Stimulated activated CD4-positive, alpha-beta T cell treated with anti-CD3 and anti-CD28 coated beads, TNF-alpha, amount 100 ng/mL, for 48 hours (primary cell): ENCODE measurements at places on chromosomes 2 and 18.

GRCh38 chr2:166074430-166074829, 53.4 kb downstream of the SCN1A start:
- DNase-seq, result no peak

DNA sequence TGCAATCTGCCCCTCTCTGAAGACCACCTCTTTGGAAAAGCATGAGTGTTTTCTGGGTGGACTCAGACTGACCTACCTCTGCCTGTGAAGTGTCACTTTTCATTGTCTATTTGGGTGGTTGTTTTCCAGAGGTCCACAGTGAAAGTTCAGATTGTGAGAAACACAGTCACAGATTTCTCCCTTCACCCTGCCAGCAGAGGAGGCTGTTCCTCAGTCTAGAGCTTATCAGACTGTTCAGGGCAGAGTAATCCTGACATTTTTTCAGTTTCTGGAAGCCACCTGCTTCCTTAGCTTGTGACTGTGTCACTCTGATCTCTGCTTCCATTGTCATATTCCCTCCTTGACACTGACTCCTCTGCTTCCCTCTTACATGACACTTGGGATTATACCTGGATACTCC, 55.4 kb upstream of the RMP24 start:
- no peak for DNase-seq

DNA sequence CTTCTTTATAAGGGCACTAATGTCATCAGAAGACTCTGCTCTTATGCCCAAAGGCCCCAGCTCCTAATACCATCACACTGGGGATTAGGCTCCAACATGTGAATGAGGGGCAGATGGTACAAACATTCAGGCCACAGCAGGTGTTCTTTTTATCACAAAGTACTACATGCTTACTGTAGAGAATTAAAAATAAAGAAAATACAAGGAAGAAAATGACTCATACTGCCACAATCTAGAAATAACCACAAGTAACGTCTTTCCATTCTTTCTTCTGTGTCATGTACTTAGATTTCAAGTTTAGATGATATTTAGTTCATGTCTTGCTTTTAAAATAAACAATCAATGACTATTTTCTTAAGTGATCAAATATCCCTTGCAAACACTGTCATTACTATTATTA, 100.3 kb upstream of the NEDD4L start:
- no peak for DNase-seq

DNA sequence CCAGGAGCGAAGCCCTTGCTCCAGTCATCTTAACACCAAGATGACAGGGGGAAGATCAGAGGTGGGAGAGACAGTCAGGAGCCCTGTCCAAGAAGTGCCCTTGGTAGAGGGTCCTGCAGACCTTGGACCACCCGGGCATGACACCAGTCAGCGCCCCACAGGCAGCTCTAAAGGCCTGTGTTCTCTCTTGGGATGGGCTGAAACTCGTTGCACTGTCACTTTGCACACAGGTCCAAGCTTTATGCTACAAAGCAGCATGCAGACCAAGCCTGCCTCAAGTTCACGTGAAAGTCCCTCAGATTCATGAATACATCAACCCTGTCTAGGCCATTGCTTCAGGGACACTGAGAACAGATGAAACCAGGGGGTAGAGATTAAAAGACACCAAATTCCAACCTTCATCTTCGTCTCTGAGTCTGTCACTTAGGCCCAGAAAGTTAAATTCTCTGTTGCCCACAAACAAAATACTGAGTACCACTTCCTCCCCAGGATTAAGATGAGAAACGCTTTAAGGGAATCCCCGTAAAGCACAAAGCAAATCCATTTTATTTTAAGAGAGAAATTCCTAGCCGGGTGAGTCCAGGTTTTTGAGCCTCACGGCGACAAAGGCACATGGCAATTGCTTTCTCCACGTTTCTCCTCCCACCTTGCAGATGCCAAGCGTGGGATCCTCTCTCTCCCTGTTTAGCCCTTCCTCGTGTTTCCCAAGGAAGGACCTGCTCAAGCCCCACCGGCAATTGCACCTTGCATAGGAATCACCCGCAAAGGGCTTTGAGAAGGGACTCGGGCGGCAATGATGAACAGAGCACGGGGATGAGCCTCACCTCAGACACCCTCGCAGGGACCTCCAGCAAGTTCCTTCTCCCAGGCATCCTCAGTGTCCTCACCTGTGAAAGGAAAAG, 75.0 kb upstream of the ID2 start:
- DNase-seq, result no peak

DNA sequence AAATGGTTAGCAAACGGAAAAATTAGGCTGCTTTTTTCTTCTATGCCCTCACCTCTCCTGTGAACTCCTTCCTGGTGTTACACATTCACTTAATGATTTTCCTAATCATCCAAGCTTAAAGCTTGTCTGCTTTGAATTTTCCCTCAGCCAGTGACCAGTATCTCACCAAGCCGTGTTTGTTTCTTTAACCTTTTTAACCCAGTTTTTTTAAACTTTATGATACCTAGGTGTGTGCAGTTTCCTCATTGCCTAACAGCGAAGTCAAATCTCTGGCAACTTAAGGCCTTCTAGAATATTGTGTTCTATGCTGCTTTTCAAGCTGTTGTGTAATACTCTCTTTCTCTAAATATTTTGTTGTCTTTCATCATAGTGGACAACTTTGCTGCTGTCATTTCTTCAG, 113.0 kb downstream of the PIK3C3 start:
- no peak for DNase-seq

DNA sequence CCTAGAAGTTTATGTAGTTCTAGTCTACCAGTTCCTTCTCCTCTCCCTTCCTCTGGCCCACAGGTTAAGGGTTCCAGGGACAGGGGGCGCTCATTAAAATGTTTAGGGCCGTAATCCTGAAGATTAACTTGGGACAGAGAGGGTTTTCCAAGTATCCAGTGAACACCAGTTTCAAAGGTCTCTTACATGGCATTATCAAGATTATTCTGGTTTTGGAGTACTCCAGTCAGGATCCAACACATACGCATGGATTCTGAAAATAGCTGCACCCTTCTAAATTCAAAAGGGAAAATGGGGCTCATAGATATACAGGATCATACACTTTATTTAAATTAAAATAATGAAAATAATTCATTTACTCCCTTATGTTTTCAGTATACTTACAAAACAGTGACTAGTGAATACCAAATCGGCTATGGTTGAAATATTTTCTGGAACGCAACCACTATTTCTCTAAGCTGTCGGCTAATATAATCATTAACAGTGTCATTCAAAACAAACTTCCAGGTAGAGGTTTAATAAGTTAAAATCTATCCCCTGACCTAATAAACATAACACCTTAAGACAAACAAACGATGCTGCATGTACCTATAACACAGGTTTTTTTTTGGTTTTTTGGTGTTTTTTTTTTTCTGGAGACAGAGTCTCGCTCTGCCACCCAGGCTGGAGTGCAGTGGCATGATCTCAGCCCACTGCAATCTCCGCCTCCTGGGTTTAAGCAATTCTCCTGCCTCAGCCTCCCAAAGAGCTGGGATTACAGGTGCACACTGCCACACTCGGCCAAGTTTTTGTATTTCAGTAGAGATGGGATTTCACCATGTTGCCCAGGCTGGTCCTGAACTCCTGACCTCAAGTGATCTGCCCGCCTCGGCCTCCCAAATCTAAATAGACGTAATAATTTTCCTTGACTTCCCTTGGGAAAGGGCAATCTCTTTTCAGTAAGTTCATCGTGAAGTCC, 44.7 kb downstream of the MGAT4A start:
- no peak for DNase-seq

DNA sequence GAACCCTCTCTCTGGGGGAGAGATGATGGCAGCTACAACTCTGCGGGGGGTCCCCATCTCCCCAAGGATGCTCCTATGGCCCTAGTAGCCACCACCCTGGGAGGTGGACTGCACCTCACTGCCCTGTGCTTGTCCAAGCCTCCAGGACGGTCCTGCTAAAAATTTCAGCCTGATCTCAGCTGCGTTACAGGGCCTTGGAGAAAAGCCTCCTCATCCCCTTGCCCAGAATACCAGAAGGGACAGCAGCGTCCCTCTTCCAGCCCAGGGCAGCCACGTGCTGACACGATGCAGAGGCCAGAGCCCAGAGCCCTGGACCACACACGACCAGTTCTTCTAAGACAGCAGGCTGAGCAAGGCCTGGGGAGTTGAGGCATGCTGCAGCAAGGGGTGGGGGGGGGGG, 81.9 kb downstream of the GFPT1 start:
- no peak for DNase-seq

DNA sequence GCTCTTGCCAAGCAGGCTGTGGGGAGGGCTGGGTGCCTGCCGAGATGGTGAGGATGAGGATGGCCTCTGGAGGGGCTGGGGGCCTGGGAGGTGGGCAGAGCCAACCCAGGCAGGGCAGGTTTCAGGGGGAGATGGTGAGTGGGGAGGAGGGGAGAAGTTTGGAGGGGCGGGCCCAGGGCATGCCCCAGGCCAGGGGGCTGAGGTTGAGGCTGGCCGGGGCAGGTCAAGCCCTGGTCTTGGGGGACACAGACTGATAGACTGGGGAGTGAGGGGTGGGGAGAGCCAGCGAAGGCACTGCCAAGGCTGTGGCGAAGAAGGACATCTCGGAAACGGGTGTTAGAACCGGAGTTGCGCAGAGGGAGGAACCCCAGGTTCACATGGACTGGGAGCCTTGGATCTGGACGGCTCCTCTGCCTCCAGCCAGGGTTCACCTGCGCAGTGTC, 12.6 kb downstream of the CAPN10 start:
- DNase-seq, result no peak
